ENCODE measurements at places on chromosomes 2 and 18. TPM values are rescaled to one million over a fixed set of nuclear protein-coding genes. Genes with fewer than 3 reads are reported as not detected.

DNA sequence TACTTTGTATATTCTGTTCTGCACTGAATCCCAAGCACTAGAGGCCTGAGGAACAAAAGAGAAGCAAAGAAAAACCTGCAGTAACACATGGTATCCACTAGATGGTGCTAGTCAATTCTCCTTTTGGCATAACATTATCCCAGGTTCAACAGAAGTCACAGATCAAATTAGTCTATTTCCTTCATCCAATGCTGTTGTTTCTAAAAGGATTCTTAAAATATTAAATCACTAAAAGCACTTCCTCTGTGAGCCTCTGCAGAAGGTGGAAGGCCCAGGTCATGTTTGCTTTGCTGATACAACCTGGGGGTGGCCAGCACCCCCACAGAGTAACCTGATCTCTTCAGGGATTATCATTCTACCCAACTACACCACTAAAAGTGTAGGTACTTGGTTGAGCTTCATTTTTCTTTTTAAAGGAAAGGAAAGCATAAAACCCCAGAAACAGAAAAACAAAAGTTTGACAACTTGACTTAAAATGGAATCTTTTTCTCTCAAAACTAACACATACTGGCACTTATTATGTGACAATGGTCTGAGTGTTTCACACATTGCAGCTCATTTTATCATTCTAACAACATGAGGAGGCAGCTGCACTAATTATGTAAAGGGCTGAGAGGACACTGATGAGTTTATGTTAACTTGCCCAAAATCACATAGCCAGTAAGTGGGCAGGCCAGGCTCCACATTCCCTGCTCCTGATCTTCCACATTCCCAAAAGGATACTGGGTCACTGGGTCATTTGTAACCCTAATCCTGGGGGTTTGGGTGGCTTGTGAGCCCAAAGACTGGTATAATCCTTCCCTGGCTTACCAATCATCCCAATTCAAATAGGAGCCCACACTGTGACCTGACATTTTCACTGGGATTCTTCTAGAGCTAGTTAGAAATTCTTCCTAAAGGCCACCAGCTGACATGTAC is 66.8 kb upstream of the DNER start:
- no peak overlapping the region for H3K4me3 ChIP-seq
- DNase-seq, result no peak
- peak overlapping the region; percentile 93 for H3K27ac ChIP-seq
- no peaks in the 10 kb centered on the region for H3K27me3 ChIP-seq
- H3K36me3 ChIP-seq, result peaks cover 4% of the 10 kb centered on the region

GRCh38 chr18:50579061-50579774 is 19.3 kb downstream of the MAPK4 start:
- no peak overlapping the region for H3K27ac ChIP-seq
- no peaks in the 10 kb centered on the region for H3K27me3 ChIP-seq
- H3K4me3 ChIP-seq, result no peak overlapping the region
- H3K36me3 ChIP-seq, result no peaks in the 10 kb centered on the region

DNA sequence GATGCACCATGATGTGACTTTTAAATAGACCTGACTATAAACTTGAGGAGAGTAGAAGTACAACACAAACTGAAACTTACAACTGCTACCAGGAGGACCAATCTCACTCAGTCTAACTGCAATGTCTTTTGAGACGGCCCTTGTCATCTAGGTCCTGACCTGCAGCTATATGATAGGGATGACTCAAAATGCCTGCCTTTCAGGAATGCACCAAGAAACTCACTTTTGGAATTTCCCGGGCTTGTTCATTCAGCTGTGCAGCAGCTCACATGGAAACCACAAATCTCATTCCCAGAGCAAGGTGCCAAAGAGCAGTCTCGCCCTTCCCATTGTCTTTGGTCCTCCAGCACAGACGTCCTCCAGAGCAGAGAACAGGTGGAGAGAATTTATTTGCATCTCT is 113.7 kb downstream of the SPOPL start:
- no peaks in the 10 kb centered on the region for H3K4me1 ChIP-seq
- DNase-seq, result no peak
- no peak overlapping the region for H3K4me3 ChIP-seq
- no peaks in the 10 kb centered on the region for H3K36me3 ChIP-seq

RGPD4 gene
- total RNA-seq, result 0.05 TPM

DNA sequence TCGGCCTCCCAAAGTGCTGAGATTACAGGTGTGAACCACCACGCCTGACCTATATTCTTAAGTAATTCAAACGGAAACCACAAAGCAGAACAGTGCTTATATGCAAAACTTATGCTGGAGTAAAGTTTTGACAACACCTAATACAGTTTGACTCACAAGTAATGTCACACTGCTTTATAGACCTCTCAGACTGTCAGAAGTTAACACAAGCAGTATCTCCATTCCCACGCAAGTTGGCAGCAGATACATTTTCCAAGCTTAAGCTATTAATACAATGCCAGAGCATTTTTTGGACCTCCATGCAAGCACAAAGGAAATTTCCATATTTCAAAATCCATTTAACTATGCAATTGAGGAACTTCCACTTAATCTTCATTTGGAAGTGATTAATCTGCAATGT is 21.0 kb upstream of the SANBR start:
- H3K4me1 ChIP-seq, result no peaks in the 10 kb centered on the region
- no peaks in the 10 kb centered on the region for H3K27me3 ChIP-seq
- H3K27ac ChIP-seq, result no peak overlapping the region

DNA sequence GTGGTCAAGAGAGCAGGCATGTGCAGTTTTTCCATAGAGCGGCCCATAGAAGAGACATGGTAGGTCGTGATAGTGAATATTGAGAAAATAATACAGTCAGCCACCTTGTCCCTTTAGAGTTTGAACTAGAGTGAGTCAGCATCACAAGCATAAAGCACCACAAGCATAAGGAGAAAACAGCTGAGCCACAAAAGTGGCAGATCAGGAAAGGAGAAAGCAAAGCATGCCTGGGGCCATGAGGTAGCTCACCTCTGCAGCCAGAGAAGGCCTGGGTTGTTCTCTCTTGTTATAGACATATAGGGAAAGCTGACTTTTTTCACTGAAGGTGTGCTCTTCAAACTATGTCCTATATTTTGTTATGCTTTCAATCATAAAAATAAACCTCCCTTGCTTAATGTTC is 879.0 kb downstream of the DSC3 start:
- H3K4me3 ChIP-seq, result no peak overlapping the region
- H3K27me3 ChIP-seq, result no peaks in the 10 kb centered on the region
- peaks cover 4% of the 10 kb centered on the region for H3K4me1 ChIP-seq
- DNase-seq, result no peak

DNA sequence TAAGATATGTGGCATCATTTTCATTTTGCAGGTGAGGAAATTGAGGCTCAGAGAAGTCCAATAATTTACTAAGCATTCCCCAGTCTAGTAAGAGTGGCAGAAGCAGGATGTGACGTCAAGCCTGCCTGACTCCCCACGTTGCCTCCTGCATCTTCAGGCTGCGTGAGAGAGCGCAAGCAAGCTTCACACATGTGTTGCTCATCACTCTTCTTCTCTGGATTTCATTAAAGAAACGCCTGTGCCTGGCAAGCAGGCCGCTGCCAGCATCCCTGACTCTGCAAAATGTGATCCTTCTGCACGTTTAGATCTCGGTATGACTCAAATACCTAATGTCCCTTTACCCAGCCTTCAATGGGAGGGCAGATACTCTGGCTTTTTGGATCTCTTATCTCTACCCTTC is 96.8 kb downstream of the PRKCE start:
- H3K4me1 ChIP-seq, result peaks cover 6% of the 10 kb centered on the region
- no peak overlapping the region for H3K4me3 ChIP-seq
- no peak for DNase-seq
- H3K36me3 ChIP-seq, result peaks cover 6% of the 10 kb centered on the region

CD28 gene
- total RNA-seq, result not detected

DNA sequence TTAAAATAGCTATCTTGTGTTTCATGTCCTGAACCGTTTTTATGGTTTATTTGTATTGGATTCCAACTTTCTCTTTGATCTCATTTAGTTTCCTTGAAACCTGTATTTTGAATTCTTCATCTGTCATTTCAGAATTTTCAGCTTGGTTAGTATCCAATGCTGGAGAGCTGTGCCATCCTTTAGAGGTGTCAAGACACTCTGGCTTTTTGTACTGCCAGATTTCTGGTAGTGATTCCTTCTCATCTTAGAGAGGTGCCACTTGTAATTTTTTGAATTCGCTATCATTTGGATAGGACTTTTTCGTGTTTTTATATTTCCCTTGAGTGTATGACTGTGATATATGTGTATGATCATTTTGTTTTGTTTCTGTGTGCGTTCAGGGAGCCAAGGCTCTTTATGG is 591.4 kb downstream of the ADCYAP1 start:
- peaks cover 10% of the 10 kb centered on the region for H3K27me3 ChIP-seq
- no peak for DNase-seq
- H3K4me3 ChIP-seq, result no peak overlapping the region
- H3K4me1 ChIP-seq, result no peaks in the 10 kb centered on the region

GRCh38 chr2:69693059-69693774 is 48.7 kb upstream of the ANXA4 start:
- no peaks in the 10 kb centered on the region for H3K27me3 ChIP-seq
- no peak overlapping the region for H3K27ac ChIP-seq
- no peak overlapping the region for H3K4me3 ChIP-seq

RGPD5 gene
- 55.7 TPM for total RNA-seq

- H3K27ac ChIP-seq, result no peak overlapping the region
- DNase-seq, result no peak
- no peaks in the 10 kb centered on the region for H3K36me3 ChIP-seq
- peaks cover 17% of the 10 kb centered on the region for H3K4me1 ChIP-seq
Observed at GRCh38 chr2:32940316-32940997, 6.3 kb upstream of the LTBP1 start.

RIT2 gene
- not detected for total RNA-seq

GRCh38 chr2:227996366-227996765 is 124.9 kb downstream of the DAW1 start:
- no peak overlapping the region for H3K27ac ChIP-seq
- no peaks in the 10 kb centered on the region for H3K27me3 ChIP-seq
- H3K4me3 ChIP-seq, result no peak overlapping the region
- no peaks in the 10 kb centered on the region for H3K4me1 ChIP-seq
- no peak for DNase-seq

DSC3 gene
- total RNA-seq, result 0.16 TPM

- H3K36me3 ChIP-seq, result peaks cover 7% of the 10 kb centered on the region
- DNase-seq, result no peak
- no peaks in the 10 kb centered on the region for H3K27me3 ChIP-seq
- no peaks in the 10 kb centered on the region for H3K4me1 ChIP-seq
Observed at GRCh38 chr18:41416044-41416443, 539.0 kb upstream of the PIK3C3 start.

- no peak overlapping the region for H3K27ac ChIP-seq
- no peaks in the 10 kb centered on the region for H3K36me3 ChIP-seq
- no peak for DNase-seq
- peaks cover 7% of the 10 kb centered on the region for H3K4me1 ChIP-seq
- peaks cover 2% of the 10 kb centered on the region for H3K27me3 ChIP-seq
Observed at GRCh38 chr2:173741759-173742158, 223.4 kb downstream of the SP3 start.

SERPINB7 gene
- not detected for total RNA-seq

- H3K27ac ChIP-seq, result no peak overlapping the region
- no peaks in the 10 kb centered on the region for H3K4me1 ChIP-seq
- H3K27me3 ChIP-seq, result peaks cover 3% of the 10 kb centered on the region
- no peak overlapping the region for H3K4me3 ChIP-seq
- H3K36me3 ChIP-seq, result no peaks in the 10 kb centered on the region
- no peak for DNase-seq
Observed at GRCh38 chr2:18401471-18401870, 159.0 kb downstream of the RDH14 start.

LCT gene
- total RNA-seq, result 0.19 TPM

DNA sequence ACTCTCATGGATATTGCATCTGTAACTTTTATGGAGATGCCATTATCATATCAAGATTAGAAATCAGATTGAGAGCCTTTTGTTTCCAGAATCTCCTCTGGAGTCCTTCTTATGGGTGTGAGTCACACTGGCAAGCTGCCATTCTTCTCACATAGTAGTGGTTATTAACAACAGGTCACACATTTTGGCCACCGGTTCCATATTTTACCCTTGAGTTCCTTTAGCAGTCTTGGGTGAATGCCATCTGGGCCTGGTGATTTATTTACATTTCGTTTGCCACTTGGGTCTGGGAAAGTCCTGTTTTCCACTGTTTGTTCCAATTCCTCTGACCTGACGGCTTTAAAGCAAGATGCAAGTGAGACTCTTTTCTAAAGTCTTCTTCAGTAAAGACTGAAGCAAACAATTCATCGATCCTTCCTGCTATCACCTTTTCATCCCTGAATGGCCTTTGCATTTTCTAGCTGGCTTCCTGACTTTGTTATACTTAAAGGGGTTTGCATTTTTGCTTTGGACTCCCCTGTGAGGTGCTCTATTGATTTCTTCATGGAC is 80.5 kb upstream of the CAVIN2 start:
- no peak for DNase-seq
- no peaks in the 10 kb centered on the region for H3K27me3 ChIP-seq
- H3K27ac ChIP-seq, result no peak overlapping the region
- H3K36me3 ChIP-seq, result no peaks in the 10 kb centered on the region
- H3K4me1 ChIP-seq, result peaks cover 32% of the 10 kb centered on the region
- H3K4me3 ChIP-seq, result no peak overlapping the region

C18orf54 gene
- total RNA-seq, result 27.9 TPM

LRATD1 gene
- total RNA-seq, result 3.6 TPM

DNA sequence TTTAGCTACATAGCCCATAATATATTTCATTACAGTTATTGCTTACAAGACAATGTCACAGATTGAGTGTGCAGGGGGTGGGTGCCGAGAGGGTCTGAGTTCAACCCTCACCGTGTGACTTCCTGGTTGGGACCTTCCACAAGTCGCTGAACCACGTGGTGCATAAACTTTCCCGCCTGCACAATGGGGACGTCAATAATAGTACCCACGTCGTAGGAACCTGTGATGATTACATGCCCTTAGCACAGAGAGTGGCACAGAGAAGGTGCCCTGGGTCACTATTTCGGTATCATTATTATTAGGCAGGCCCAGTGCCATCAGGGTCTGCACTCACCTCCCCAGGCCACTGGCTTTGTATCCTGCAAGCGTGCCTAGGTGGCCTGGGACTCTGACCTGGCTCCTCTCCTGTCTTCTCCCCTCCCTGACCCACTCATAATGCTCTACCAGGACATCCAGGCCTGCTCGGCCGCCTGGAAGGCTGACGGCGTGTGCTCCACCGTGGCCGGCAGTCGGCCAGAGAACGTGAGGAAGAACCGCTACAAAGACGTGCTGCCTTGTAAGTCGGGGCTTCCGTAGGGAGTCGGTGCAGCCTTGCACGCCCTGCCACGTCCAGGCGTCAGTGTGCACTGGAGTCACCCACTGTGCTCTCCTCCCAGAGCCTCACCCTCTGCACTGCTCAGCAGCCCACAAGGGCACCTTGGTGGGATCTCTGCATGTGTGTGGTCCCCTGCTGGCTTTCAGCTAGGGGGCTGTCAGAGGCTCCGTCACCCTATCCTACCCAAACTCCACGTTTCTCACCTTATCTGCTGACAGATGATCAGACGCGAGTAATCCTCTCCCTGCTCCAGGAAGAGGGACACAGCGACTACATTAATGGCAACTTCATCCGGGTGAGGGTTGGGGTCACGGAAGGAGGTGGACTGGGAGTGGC is 2.8 kb downstream of the PTPN18 start:
- H3K27ac ChIP-seq, result no peak overlapping the region
- H3K36me3 ChIP-seq, result peaks cover 10% of the 10 kb centered on the region
- H3K4me1 ChIP-seq, result peaks cover 17% of the 10 kb centered on the region
- H3K4me3 ChIP-seq, result peak overlapping the region; percentile 31
